ENCODE measurements at places on chromosomes 5 and 9. TPM values are rescaled to one million over a fixed set of nuclear protein-coding genes. Genes with fewer than 3 reads are reported as not detected.

Gene LCN2
- total RNA-seq = not detected

Gene ELAVL2
- 2.2 TPM for total RNA-seq

Gene SLC28A3
- not detected for total RNA-seq

Gene ZNF608
- 14.6 TPM for total RNA-seq

Gene LCN15
- not detected for total RNA-seq

Gene TARS1
- 323 TPM for total RNA-seq

Gene GABRA1
- total RNA-seq = not detected

Gene TEX48
- total RNA-seq = not detected

Gene PCDHGA12
- 10.8 TPM for total RNA-seq

Gene LOX
- 62.9 TPM for total RNA-seq

Gene PCDHGA6
- total RNA-seq = 2.1 TPM

Gene PCDHGA2
- total RNA-seq = 1.1 TPM

Gene UGT3A1
- not detected for total RNA-seq
